Femur (tissue), 1 donor: ENCODE measurements at places on chromosomes 2 and 18.
A peak's percentile ranks its signal among the peaks of the same experiment; 100 is the strongest.

- DNase-seq: no peak
Measured at GRCh38 chr2:239829326-239829725, 195.8 kb downstream of the NDUFA10 start.

GRCh38 chr2:147523415-147523814 is 321.4 kb upstream of the ACVR2A start:
- DNase-seq: no peak

DNA sequence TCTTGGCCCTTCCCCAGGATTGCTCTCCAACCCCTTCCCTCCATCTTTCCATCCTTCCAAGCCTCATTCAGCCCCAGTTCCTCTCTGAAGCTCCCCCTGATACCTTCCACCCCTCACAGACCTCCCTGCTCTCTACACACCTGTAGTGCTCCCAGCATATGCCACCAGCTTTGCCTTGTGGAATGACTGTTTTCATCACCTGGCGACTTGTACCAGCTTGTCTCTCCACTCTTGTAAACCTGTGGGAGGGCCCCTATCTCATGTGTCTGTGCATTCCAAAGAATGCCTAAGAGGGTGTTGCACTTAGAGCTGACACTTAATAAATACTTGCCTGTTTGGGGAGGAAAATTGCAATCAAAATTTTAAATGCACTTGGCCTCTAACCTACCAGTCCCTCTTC is 198.7 kb downstream of the BCL11A start:
- DNase-seq: no peak

DNA sequence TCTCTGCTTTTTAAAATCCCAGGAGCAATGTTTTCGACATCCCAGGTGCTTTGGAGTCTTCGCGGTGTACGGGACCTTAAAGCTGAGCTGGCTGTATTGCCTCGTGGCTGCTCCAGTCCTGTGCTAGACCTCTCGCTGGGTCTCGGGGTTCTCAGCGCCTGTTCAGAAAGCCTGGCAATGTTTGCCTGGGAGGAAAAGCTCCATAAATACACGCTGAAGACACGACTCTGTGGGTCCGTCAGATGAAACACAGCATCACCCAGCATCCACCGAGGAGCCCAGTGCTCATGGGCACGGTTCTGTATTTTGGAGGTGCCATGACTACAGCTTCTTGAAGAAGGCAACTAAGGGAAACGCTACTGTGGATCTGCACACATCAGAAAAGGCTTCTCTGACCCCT is 21.6 kb downstream of the MBP start:
- DNase-seq: no peak

DNA sequence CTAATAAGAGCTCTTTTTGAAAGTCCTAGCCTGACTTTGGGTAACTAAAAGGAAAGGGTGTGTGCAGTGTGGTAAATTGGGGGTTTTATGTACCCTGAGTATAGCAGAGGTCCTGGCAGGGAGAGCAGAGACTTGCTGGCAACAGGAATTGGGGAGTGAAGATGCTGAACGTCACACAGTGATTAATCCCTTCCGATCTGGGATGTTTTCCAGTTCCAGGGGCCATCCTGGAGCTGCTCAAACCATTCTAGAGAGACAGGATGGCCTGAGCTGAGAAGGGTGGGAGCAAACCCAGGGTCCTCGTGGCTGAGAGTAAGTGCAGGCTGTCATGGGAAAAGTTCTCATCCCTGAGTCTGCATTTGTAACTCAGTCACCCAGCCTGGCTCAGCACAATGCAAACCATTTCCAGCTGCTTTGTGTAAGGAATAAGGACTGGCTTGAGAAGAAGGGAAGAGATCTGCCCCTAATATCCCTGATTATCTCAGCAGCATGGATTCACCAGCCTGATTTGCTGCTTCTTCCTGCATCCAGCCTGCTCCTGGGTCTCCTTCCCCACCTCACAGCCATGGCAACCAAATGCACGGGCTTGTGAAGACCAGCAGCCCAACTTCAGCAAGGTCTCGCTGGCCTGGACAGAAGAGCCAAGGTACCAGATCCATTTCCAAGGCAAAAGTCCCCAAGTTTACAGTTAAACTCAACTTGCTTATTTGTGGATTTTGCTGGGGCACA is 47.1 kb upstream of the CELF4 start:
- peak; percentile 23 for DNase-seq

DNA sequence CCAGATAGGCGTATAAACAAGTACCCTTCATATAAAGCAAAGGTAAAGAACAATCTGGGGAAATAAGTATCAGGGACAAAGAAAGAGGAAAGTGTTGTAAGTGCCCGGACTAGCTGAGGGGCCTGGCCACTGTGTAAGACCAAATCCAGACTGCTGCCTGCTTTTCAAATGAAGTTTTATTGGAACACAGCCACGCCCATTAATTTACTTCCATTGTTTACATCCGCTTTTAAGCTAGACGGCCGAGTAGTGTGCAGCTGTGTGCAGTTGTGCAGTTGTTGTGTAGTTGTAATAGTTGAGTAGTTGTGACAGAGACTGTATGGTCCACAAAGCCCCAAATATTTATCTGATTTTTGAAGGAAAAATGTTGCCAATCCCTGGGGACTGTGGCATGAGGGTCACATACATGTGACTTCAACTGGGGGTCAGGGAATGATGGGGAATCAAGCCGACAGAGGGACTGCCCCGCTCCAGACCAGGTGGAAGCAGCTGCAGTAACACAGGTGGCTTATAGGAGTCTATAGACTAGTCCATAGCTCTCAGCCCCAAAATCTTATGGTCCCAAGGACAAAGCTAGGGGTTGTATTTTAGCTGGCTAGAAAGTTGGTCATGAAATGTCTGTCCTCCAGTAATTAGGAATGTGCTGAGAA is 30.0 kb downstream of the FHL2 start:
- DNase-seq: no peak

DNA sequence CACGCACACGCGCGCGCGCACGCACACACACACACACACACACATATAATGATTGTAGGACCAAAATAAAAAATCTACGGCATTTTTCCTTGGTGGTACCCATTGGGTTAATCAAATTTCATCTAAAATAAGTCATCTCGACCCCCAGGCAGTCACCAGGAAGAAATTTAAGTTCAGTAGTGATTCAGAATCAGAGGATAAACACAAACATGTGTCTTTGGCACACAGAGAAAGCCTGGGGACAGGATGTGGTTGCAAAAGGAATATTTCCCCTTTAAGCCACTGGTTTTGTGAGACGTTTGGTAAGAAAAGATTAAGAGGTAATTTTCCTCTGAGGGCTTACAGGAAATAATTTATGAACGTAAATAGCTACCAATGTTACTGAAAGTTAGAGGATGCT is 171.6 kb upstream of the PIEZO2 start:
- no peak for DNase-seq

- DNase-seq: peak; percentile 28
Measured at GRCh38 chr2:196486146-196486545, 153.4 kb upstream of the CCDC150 start.

GRCh38 chr18:22933966-22934423 is 867 bp downstream of the RBBP8 start:
- no peak for DNase-seq

GRCh38 chr2:168494190-168494711 is 38.2 kb downstream of the CERS6 start:
- no peak for DNase-seq

DNA sequence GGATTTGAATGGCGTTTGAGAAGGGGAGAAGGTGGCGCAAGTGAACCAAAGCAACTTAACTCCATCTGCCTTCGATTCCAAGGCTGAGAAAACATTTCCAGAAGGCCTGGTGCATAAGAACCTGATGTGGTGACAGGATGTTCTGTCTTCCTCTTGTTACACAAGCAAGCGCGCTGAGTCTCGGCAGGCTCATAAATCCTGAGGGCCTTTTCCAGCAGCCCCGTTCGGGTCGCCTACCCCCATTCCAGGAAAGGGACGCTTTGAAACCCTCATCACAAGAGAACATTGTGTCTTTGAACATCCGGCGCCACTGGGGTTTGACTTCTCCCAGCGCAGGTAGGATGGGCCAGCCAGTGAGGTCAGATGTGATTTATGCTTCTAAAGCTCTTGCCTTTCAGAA is 403.5 kb downstream of the SETBP1 start:
- DNase-seq: peak; percentile 55

GRCh38 chr2:237695201-237695780 is 67.9 kb downstream of the LRRFIP1 start:
- no peak for DNase-seq

GRCh38 chr18:68928762-68929675 is 131.1 kb downstream of the CCDC102B start:
- DNase-seq: no peak

- DNase-seq: no peak
Measured at GRCh38 chr18:72543357-72544055, 636 bp downstream of the CBLN2 start.

- DNase-seq: no peak
Measured at GRCh38 chr2:43280994-43281393, 54.6 kb upstream of the ZFP36L2 start.

GRCh38 chr2:47302308-47302707 is 100.6 kb upstream of the MSH2 start:
- DNase-seq: no peak

DNA sequence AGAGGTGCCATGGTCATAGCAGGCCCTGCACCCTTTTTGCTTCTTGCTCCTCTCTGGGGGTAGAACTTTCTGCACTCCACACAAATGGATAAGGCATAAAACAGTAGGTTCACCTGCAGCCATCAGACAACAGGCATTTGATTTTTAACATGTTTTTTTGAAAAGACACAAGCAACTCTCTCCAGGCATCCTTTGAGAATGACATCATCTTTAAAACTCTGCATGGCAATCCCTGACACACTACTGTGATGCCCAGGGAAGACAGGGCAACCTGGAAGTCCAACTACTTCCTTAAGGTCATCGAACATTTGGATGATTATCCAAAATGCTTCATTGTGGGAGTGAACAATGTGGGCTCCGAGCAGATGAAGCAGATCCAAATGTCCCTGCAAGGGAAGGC is 82.8 kb downstream of the SKA1 start:
- no peak for DNase-seq

DNA sequence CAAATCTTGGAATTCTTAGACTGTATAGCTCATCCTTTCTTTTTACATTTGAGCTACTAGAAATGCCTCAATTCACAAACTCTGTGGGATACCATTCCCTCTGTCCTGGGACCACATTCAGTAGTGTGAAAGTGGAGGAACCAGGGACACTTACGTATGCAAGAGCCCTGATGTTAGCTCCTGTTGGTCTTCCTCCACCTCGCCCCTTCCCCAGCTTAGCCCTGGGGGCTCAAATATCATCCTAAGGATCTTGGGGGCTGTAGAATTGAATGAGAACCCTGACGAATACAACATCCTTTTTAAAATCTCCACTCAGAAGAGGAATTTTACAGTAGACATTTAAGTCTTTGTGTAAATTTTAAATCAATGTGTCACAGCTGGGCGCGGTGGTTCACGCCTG is 65.2 kb upstream of the RAPH1 start:
- DNase-seq: no peak

- DNase-seq: no peak
Measured at GRCh38 chr2:29233428-29233827, 118.2 kb downstream of the CLIP4 start.

GRCh38 chr2:179440642-179441251 is 176.1 kb upstream of the SESTD1 start:
- DNase-seq: no peak

DNA sequence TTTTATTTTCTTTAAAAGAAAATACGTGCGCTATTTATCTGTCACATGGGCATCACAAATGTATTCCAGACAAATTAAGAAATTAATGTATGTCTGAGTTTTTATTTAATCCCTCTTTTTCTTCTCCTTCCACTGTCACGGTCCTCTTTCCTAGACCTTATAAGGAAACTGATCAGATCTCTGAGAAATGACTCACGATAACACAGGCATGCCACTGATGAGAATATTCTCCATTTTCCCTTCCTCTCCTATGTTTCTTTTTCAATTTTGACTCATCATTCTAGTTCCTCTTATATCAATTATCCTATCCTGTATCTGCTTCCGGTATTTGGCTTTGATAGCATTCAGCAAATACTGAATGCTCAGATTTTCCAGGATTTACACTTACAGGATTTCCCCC is 121.8 kb downstream of the DSC3 start:
- DNase-seq: no peak

- DNase-seq: no peak
Measured at GRCh38 chr18:50151926-50152325, 43.0 kb downstream of the MYO5B start.

DNA sequence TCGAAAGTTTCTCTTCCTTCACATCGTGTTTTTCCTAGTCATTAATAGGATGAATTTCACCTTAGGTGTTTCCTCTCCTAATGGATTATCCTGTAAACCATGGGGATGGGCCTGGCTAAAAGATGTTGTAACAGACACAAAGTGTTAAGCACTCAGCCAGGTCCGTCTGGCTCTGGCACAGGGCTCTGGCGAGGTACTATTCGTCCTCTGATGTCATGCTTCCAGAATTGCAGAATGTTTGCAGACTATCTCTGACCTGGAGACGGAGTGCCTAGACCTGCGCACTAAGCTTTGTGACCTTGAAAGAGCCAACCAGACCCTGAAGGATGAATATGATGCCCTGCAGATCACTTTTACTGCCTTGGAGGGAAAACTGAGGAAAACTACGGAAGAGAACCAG is 13.2 kb downstream of the ATG16L1 start:
- DNase-seq: no peak

DNA sequence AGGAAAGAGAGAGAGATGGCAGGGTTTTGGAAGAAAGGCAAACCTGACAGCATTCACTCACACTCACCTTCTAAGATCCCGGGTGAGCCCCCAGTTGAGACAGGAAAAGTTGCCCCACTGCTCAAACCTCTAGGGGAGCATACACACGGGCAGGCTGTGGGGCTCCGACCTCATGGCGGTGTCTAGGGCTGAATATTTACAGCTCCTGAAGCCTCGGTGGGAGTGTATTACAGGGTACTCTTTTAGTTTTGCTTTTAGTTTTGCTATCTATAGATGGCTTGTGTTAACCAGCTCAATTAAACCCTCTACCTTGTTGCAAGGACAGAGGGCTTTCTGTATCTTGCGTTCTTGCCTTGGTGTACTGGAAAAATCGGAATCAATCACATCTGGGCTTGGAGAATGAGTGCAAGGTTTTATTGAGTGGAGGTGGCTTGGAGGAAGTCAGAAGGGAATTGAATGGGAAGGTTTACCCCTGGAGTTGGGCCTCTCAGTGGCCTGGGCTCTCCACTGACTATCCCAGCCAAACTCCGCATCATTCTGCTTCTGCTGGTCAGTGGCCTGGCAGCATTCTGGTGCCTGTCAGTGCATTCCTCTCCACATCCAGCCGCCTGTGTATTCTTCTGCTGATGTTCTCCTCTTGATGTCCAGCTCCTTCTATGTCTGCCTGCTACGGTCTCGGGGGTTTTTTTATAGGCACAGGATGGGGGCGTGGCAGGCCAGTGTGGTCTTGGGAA is 10.1 kb upstream of the IFIH1 start:
- no peak for DNase-seq

GRCh38 chr18:35432565-35433001 is 55.4 kb upstream of the ZNF396 start:
- no peak for DNase-seq

GRCh38 chr2:113972766-113973165 is 82.9 kb downstream of the ACTR3 start:
- no peak for DNase-seq

GRCh38 chr2:65804777-65805176 is 372.4 kb upstream of the SPRED2 start:
- no peak for DNase-seq
